ENCODE measurements at places on chromosomes 6 and 20. TPM values are rescaled to one million over a fixed set of nuclear protein-coding genes. Genes with fewer than 3 reads are reported as not detected.

- no peak for DNase-seq
These were observed 303.7 kb downstream of the UTRN start for GRCh38 chr6:144588697-144589325.

GRCh38 chr6:108765495-108765894 lies 82.7 kb upstream of the ARMC2 start:
- DNase-seq, result no peak

- peak; percentile 11 for DNase-seq
These were observed 43.3 kb downstream of the SCP2D1 start for GRCh38 chr20:18856873-18857272.

- no peak for DNase-seq
These were observed 50.7 kb upstream of the FAM210B start for GRCh38 chr20:56308036-56308435.

GRCh38 chr6:87701676-87702588 lies at the start of gene AKIRIN2:
Gene AKIRIN2 (minus strand): TSS chr6:87702233. CDS start chr6:87701684, 549 bp downstream.
- DNase-seq, result peak; percentile 99

- no peak for DNase-seq
These were observed 72.6 kb downstream of the SHPRH start for GRCh38 chr6:145891565-145891964.

- DNase-seq, result no peak
These were observed 2.2 kb downstream of the C20orf204 start for GRCh38 chr20:64038224-64038564.

- no peak for DNase-seq
These were observed 859 bp upstream of the BIRC7 start for GRCh38 chr20:63234693-63235398.

DNA sequence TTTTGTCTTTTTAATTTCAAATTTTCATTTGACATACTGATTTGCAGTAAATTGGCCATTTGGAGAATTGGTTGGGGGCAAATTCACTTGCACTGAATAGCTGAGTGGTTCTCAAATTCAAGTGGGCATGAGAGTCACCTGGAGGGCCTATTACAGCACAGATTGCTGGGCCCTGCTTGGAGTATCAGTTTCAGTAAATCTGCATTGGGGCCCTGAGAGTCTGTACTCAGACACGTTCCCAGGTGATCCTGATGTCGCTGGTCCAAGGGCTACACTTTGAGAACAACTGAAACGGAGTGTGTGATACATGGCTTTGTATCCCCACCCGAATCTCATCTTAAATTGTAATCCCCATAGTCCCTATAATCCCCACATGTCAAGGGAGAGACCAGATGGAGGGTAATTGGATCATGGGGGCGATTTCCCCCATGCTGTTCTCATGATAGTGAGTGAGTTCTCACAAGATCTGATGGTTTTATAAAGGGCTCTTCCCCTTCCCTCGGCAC lies 115.9 kb downstream of the KLHL32 start:
- DNase-seq, result no peak

GRCh38 chr20:48750941-48751635 lies 76.7 kb downstream of the PREX1 start:
- no peak for DNase-seq

DNA sequence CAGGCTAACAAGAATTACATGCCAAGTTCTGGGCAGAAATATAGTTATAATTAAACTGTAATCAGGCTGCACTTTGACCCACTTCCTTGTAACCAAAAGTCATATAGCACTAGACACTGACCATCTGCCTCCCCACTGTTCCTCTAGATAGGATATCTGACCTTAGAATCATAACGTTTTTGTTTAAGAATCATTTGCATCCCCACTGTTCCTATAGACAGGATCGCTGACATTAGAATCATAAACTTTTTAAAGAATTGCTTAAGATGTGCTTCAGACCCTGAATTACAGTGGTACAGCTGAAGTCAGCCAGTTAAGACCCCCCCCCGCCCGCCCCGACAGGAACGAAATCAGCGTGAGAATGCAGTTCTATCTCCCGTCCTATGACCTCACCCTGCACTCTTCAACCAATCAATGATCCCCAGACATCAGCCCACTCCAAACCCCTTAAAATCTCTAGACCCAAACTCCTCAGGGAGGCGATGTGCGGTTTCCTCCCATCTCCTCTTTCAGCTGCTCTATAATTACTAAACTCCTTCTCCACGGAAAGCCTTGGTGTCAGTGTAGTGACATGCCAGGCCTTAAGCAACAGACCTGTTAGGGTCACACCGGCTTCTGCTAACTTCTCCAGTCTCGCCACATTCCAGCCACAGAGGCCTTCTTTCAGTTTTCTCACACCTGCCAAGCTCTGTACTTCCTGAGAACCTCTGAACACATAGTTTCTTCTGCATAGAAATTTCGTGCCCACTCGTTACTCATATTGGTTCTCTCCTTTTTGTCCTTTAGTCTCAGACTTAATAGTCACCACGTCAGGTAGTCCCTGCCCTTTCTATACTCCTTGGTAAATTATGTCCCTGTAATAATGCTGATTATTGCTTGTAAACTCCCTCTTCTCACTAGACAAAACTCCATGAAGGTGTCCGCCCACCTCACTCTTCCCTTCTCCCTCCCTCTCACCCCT lies 93.5 kb downstream of the DTNBP1 start:
- no peak for DNase-seq

GRCh38 chr6:28980852-28981430 lies 24.2 kb downstream of the ZNF311 start:
- peak; percentile 87 for DNase-seq

GRCh38 chr6:154139892-154140291 lies 100.9 kb downstream of the OPRM1 start:
- DNase-seq, result peak; percentile 44

DNA sequence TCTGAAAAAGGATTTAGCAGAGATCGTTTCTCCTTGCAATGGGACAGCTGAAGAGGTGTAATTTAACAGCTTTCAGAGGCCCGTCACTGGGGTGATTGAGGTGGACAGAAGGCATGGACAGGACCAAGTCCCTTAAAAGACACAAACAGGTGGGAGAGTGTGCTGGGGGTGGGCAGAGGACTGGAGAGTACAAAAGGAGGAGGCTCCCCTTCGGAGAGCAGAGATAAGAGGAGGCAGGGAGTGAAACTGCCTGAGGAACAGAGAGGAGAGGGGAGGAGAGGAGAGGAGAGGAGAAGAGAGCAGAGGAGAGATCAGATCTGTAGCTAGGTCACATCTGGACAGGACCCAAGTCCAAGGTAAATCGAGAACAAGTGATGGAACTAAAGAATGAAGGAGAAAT lies 48.6 kb upstream of the PKHD1 start:
- no peak for DNase-seq

- peak; percentile 40 for DNase-seq
These were observed 714 bp upstream of the RTEL1 start for GRCh38 chr20:63657260-63657936.

GRCh38 chr20:38050686-38051085 lies 17.1 kb downstream of the RPRD1B start:
- no peak for DNase-seq

DNA sequence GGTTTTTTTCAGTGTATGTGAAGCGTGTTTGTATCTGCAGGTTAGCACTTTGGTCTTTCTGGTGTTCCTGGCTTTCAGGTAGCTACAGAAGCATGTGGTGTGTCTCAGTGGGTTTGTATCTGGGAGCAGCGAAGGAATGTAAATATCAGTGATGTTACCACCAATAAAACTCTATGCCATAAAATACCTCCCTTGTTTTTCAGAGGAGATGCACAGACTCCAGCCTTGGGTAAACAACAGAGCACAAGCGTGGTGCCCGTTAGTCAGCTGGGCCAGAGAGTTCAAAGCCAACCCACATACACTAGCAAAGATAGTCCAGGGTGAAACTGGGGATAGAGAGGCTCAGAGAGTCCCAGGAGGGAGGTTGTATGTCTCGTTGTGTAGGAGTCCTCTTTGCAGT lies 393.8 kb downstream of the SMOC2 start:
- DNase-seq, result no peak

The MANEA gene
- 47.2 TPM for total RNA-seq

The RPL7L1 gene
- 157 TPM for total RNA-seq

The PRPF6 gene
- total RNA-seq, result 74.2 TPM

The SNAI1 gene
- 1.7 TPM for total RNA-seq

The ZNF451 gene
- total RNA-seq, result 52.4 TPM

The CLVS2 gene
- total RNA-seq, result not detected

The SLC17A2 gene
- total RNA-seq, result not detected

The DLGAP4 gene
- total RNA-seq, result 24.2 TPM

The TREM2 gene
- total RNA-seq, result 0.39 TPM

All from RPMI7951 (cell line).